NB4 (cell line): ENCODE measurements at places on chromosomes 6 and 20.

DNA sequence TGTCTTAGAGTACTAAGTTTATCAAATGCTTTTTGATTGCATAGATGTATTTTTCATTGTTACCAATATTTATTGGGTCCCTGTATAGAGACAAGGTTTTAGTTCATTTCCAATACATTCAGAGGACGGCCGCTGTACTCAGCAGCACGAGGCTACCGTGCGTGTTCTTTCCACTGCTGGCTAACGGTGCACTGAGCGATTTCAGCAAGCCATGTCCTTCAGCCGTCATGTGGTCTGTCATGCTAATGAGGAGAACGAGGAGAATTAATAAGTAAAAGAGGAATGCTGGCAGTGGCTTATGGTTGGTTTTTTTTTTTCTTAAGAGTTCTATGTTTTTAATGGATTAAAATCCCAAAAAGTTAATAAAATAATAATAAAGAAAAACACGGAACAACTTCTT is 253.6 kb downstream of the ARID1B start:
- no peak for DNase-seq

GRCh38 chr6:22670605-22671004 is 101.2 kb downstream of the HDGFL1 start:
- no peak for DNase-seq

GRCh38 chr20:63272105-63273058 is at the start of gene ARFGAP1:
Gene ARFGAP1, plus strand, starts transcription at chr20:63272813. Its CDS starts 2,768 bp downstream, at chr20:63275581.
- DNase-seq, result peak; percentile 93

DNA sequence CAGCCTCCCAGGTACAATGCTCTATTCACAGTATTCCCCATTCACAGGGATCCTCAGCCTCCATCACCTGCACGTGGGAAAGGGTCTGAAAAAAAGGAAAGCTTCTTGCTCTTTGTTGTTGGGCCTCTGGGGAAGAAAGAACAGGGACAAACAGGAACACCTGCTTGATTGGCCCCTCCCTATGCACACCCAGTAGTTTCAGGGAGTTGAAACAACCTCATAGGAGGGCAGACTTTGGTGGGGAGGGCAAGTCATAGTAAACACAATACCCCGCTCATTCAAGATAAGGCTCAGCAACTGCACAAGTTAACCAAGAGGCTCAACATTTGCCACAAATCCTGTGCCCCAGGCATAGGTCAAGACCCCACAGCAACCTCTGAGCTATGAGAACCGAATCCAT is 1.7 kb downstream of the GHRH start:
- DNase-seq, result no peak

- no peak for DNase-seq
Measured at GRCh38 chr6:18920701-18921100, 533.6 kb downstream of the RNF144B start.

DNA sequence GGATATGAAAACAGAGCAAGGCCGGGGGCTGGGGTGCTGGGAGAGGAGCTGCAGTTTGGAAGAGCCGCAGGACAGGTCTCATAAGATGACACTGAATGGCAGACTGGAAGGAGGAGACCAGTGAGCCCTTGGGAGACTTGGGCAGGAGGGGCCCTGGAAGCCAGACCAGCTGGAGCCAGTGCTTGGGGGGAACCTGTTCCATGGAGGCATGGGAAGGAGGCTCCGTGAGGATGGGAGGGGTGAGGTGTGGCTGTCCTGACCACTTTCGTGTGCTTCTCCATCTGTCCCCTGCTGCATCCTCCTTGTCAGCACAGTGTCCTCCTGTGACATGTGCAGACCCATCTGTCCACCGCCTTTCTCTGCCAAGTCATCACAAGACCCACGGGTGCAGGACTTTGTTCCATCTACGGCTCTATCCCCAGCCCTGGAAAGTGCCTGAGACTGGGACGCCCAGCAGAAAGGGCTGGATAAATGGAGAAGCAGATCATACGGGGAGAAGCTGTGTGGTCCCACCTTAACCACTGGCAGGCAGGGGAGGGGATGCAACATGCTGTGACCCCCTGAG is 84.8 kb upstream of the MPC1 start:
- DNase-seq, result no peak

DNA sequence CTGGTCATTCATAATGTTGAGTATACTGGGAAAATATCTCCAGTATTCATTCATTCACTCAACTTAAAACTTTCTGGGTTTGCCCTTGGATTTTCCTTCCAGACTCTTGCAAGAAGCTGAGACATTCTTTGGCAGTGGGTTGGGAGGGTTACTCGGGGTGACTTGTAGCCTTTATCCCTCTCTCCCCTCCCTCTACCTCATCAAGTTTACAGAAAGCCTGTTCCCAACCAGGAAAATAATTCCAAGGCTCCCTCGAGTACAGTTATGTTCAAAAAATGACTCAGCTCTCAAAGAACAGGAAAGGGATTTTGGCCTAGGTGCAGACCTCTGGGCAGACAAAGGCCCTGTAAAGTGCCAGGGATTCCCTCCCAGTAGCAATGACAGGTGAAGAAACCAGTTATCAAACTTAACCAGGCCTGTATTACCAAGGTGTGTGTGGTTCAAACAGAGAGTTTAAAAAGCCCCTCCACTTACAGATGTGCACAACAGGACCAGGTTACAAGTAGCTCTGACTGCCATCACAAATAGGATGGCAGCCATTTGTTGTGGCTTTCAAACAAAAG is 22.2 kb downstream of the FKBP1A start:
- no peak for DNase-seq
